Osteocyte (in vitro differentiated cells): ENCODE measurements at places on chromosomes 5 and 9. TPM values are rescaled to one million over a fixed set of nuclear protein-coding genes. Genes with fewer than 3 reads are reported as not detected.

DNA sequence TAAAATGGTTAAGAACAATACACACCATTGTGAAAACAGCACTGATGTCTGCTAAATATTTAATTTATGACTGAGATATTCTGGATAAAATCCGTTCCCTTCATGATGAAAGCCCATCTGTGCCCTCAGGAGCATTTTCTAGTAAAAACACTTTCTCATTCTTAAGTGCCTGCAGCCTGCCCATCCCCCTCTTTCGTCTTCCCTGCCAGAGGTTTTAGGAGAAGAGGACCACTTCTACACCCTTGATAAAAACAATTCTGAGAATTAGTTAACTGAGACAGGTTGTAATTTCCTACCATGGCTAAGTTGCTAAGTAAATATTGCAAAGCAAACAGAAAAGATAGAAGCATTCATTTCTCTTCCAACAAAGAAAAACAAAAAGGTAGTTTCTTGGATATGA, 272.6 kb downstream of the ATPSCKMT start:
- H3K36me3 ChIP-seq: no peaks in the 10 kb centered on the region
- H3K4me3 ChIP-seq: no peak overlapping the region
- H3K27ac ChIP-seq: no peak overlapping the region

- H3K27ac ChIP-seq: no peak overlapping the region
- H3K4me1 ChIP-seq: no peaks in the 10 kb centered on the region
- DNase-seq: no peak
- no peaks in the 10 kb centered on the region for H3K36me3 ChIP-seq
- peaks cover 13% of the 10 kb centered on the region for H3K27me3 ChIP-seq
Observed at GRCh38 chr9:85508616-85509015, 233.1 kb downstream of the AGTPBP1 start.

DNA sequence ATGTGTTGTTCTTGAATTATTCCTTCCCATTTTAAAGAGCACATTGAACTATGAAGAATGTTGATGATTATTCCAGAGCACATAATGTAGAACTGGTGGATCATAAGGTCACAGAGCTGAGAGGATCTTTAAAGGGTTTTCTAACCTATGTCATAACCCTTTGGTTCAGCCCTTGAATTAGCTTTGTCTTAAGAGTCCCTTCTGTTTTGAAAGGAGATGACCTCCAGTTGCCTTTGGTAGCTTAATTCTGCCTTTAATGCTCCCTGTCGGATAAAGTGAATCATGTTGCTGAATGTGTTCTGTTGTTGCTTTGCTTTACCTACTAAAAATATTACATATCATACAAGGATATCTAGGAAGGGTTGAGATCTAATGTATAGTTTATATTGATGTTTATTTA, 99.1 kb upstream of the PRRC1 start:
- peaks cover 3% of the 10 kb centered on the region for H3K4me1 ChIP-seq
- no peak for DNase-seq
- H3K27me3 ChIP-seq: no peaks in the 10 kb centered on the region

DNA sequence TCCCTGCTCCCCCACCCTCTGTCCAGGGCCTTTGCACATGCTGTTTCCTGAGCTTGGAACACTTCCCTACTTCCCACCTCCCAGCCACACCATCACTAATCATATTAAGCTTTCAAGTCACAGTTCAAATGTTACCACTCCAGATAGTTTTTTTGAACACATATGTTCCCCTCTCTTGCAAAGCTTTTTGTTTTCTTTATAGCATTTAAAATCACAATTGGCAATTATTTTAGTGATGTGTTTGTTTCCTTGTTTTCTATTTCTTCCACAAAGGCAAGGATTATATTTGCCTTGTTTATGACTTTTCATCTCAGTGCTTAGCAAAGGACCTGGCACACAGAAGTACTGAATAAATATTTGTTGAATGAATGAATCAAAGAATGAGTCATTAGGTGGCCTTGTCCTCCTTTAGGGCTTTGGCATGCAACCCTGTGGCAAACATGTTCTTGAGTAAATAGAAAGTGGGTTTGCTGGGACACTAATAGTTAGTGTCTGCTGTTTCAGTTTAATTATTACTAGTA, 386.8 kb downstream of the FGF10 start:
- no peak overlapping the region for H3K27ac ChIP-seq
- H3K4me3 ChIP-seq: no peak overlapping the region
- no peak for DNase-seq
- no peaks in the 10 kb centered on the region for H3K4me1 ChIP-seq

DNA sequence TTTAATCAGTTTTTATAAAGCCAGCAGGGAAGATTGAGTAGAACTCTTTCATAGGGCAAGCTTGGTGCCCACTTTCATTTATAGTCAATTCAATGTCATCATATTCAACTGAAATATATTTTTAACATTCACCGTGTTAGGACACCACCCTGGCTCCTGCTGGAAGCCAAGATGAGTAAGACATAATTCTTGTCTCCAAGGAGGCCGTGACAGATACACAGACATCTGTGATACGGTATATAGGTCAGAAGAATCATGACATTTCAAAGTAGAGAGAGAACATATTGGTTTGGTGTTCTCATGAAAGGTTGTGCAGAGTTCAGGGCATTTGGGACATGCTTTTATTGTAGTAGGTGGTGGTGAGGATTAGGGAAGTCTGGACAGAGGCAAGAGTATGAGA, 120.1 kb downstream of the CMYA5 start:
- no peaks in the 10 kb centered on the region for H3K36me3 ChIP-seq
- DNase-seq: no peak
- no peaks in the 10 kb centered on the region for H3K4me1 ChIP-seq
- no peak overlapping the region for H3K4me3 ChIP-seq

DNA sequence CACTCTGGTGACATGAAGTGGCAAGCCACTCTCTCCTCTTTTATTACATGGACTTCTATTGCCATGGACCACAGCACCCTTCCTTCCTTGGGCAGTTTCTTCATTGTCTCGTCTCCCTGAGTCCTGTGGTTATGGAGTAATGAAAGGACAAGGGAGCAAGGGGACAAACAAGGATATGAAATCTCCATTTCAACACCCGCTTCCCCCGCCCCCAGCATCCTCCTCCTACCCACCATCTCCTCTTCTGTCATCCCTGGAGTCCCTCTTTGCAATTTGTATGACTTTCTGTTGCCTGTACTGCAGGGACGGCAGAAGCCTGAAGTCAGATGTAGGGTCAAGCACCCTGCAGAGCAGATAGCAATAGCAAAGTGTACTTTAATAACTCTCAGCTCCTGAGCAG, 300.7 kb upstream of the CLINT1 start:
- H3K27ac ChIP-seq: no peak overlapping the region
- no peak for DNase-seq
- peaks cover 16% of the 10 kb centered on the region for H3K4me1 ChIP-seq
- no peaks in the 10 kb centered on the region for H3K36me3 ChIP-seq
- H3K4me3 ChIP-seq: no peak overlapping the region

DNA sequence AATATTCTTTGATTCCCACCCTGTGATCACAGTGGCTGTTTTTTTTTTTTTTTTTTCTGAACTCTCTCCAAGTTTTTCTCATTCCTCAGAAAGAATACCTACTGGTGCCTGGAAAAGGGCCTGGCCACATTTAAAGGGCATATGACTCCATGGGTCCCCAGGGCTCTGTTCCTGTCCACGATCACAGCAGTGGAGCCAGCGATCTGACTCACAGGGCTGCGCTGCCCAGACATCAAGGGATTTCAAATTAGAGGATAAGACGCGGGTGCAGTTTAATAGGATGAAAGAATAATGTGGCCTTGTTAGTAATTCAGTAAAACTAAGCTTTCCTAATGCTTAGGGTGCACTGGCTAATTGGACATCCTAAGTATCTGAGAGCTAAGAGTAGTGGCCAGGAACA, 175.1 kb upstream of the MSX2 start:
- DNase-seq: no peak
- no peaks in the 10 kb centered on the region for H3K36me3 ChIP-seq
- peaks cover 19% of the 10 kb centered on the region for H3K4me1 ChIP-seq
- H3K27me3 ChIP-seq: no peaks in the 10 kb centered on the region

- no peak overlapping the region for H3K4me3 ChIP-seq
- no peak for DNase-seq
- no peak overlapping the region for H3K27ac ChIP-seq
- H3K4me1 ChIP-seq: peaks cover 13% of the 10 kb centered on the region
- H3K27me3 ChIP-seq: no peaks in the 10 kb centered on the region
- H3K36me3 ChIP-seq: peaks cover 1% of the 10 kb centered on the region
Observed at GRCh38 chr9:85541876-85542275, 199.9 kb downstream of the AGTPBP1 start.

- peaks cover 3% of the 10 kb centered on the region for H3K36me3 ChIP-seq
- DNase-seq: no peak
- peak overlapping the region; percentile 80 for H3K27ac ChIP-seq
- H3K4me1 ChIP-seq: peaks cover 24% of the 10 kb centered on the region
- peaks cover 6% of the 10 kb centered on the region for H3K27me3 ChIP-seq
- no peak overlapping the region for H3K4me3 ChIP-seq
Observed at GRCh38 chr5:173201636-173202265, 33.3 kb downstream of the NKX2-5 start.

DNA sequence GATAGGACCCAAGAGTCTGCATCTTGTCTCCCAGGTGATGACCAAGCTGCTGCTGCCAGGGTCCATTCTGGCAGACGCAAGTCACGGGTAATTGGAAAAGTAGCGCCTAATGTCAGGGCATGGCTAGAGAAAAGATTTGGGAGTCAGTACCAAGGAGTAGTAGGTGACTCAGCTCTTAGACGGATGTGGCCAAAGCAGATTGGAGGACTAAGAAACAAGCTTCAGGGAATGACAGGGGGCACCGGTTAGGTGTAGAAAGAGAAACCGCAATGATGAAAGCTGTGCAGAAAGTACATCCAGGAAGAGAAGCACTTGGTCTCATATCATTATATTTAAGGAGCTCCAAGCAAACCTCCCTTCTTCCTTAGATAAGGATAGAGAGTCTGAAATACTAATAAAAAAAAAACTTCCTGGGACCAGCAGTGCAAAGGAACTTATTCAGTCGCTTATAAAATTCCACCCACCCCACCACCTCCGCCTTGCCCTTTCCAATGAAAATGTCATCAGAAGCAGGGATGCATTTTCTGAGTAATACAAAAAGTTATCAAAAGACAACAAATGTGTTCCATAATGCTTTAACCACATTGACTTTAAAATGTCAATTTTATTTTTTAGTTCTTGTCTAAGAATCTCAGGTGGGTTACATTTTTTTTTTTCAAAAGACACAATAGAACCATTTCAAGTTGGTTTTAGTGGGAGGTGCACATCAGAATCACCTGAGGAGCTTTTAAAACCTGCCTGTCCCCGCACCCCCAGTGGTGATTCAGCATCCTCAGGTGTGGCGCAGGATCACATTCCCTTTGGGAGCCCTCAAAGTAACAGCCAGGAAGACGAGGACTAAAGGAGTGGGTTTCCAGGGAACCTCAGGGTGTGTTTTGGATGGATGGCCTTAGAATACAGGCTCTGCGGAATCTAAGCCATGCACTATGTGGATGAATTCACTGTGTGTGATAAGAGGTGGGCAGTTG, 31.2 kb downstream of the PTPN3 start:
- DNase-seq: no peak
- H3K4me1 ChIP-seq: peaks cover 5% of the 10 kb centered on the region
- no peaks in the 10 kb centered on the region for H3K36me3 ChIP-seq
- H3K4me3 ChIP-seq: no peak overlapping the region

DNA sequence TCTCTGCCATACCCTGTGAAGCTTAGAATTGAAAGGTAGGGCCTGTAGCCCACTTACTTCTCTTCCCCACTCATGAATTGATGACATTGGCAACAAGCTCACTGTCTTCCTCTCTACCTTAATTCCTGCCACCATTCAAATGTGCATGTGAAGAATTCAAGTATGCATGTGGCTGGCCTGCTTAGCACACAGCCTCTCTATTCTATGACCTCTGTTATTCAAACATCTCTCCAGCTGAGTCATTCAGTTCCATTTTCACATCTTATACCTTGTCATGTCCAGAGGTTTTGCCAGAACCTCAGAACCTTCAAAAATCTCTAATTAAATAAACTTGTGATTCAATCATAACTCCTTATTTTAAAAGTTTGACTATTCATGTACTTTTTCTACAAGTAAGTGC, 114.7 kb upstream of the MAN2A1 start:
- DNase-seq: no peak
- no peaks in the 10 kb centered on the region for H3K4me1 ChIP-seq
- peaks cover 16% of the 10 kb centered on the region for H3K27me3 ChIP-seq
- no peak overlapping the region for H3K27ac ChIP-seq

DNA sequence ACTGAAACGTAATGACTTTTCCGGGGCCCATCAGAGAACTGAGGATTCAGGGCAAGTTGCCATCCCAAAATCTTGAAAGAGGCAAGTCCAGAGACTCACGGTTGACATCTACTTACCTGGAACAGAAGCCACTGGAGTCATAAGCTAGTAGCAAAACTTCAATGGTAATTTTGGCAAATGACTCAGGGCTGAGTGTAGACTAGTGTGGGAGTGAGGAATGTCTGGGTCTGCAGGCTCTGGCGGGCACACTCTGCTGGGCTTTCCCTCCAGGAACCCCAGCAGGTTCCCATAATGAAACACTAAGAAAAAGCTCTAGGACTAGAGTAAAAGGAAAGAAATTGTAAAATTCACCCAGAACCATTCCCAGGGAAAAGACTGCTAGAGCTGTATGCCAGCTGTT, 122.9 kb upstream of the NFIL3 start:
- H3K27ac ChIP-seq: no peak overlapping the region
- H3K27me3 ChIP-seq: no peaks in the 10 kb centered on the region
- no peaks in the 10 kb centered on the region for H3K4me1 ChIP-seq
- H3K4me3 ChIP-seq: no peak overlapping the region
- H3K36me3 ChIP-seq: no peaks in the 10 kb centered on the region
- no peak for DNase-seq

- no peak for DNase-seq
- no peak overlapping the region for H3K4me3 ChIP-seq
- no peaks in the 10 kb centered on the region for H3K4me1 ChIP-seq
- H3K36me3 ChIP-seq: peaks cover 80% of the 10 kb centered on the region
- no peak overlapping the region for H3K27ac ChIP-seq
Observed at GRCh38 chr9:95936579-95937075, 61.1 kb downstream of the ERCC6L2 start.

DNA sequence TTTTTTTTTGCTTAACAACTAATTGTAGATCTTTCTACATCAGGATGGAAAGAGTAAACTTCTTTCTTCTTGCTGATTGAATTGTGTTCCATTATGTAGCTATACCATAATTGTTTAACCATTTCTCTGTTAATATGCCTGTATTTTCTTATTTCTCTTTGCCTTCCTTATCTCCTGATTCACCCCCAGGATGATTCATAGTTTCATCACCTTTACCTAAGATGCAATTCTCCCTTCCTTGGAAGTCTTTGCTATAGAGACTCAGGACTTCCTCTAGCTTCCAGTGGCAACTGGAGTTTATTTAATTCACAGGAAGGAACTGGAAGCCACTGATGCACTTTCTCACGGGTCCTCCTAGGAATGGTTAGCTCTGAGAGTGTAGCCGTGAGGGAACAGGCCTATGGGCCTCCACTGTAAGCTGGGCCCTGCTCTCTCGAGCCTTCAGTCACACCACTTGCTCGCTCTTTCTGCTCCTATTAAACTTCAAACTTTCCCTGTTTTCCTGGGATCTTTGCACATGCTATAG, 83.1 kb downstream of the FGF1 start:
- DNase-seq: no peak
- H3K27ac ChIP-seq: no peak overlapping the region
- no peak overlapping the region for H3K4me3 ChIP-seq
- H3K27me3 ChIP-seq: no peaks in the 10 kb centered on the region
- H3K36me3 ChIP-seq: no peaks in the 10 kb centered on the region
- H3K4me1 ChIP-seq: peaks cover 49% of the 10 kb centered on the region

Gene ARHGEF28
- total RNA-seq: 44.9 and 45.3 TPM in 2 replicates

Gene GARIN3
- total RNA-seq: not detected in 2 replicates

Gene RANBP17
- 15.7 and 17.5 TPM in 2 replicates for total RNA-seq

Gene FAT2
- 30.1 and 38.4 TPM in 2 replicates for total RNA-seq

Gene ZNF658
- total RNA-seq: 5.1 and 5.5 TPM in 2 replicates

Gene FRMD3
- 0.29 and 0.35 TPM in 2 replicates for total RNA-seq

Gene FOXI1
- not detected in 2 replicates for total RNA-seq

Gene F12
- 1.0 and 1.5 TPM in 2 replicates for total RNA-seq
